ENCODE measurements at places on chromosomes 1 and 21. TPM values are rescaled to one million over a fixed set of nuclear protein-coding genes. Genes with fewer than 3 reads are reported as not detected.

The GSTM4 gene
- 4.0 TPM for total RNA-seq

The NBPF11 gene
- 3.7 TPM for total RNA-seq

The GNG4 gene
- 2.4 TPM for total RNA-seq

The TRIM67 gene
- not detected for total RNA-seq

The TTC39A gene
- 1.2 TPM for total RNA-seq

The CSF3R gene
- 1.2 TPM for total RNA-seq

The SKI gene
- 36.9 TPM for total RNA-seq

The RNF186 gene
- total RNA-seq: not detected

The CCDC27 gene
- total RNA-seq: not detected

The SPRR1A gene
- total RNA-seq: not detected

The MANEAL gene
- total RNA-seq: 0.98 TPM

The KCNE2 gene
- not detected for total RNA-seq

The SYNC gene
- total RNA-seq: 31.8 TPM

The GABPB2 gene
- total RNA-seq: 7.6 TPM

The ITLN1 gene
- total RNA-seq: not detected

The ENAH gene
- total RNA-seq: 38.4 TPM

The CYB561D1 gene
- 8.6 TPM for total RNA-seq

The IL10RB gene
- total RNA-seq: 31.9 TPM

The MROH7 gene
- total RNA-seq: 1.1 TPM

The SPRR2B gene
- total RNA-seq: not detected

The CDC14A gene
- 7.9 TPM for total RNA-seq

The TSPAN1 gene
- 8.6 TPM for total RNA-seq

The ENTREP3 gene
- total RNA-seq: 9.0 TPM

The LCE1C gene
- not detected for total RNA-seq

The RGS5 gene
- total RNA-seq: 1.8 TPM

The CNR2 gene
- not detected for total RNA-seq

The OR2AK2 gene
- not detected for total RNA-seq

The SPRR2G gene
- total RNA-seq: not detected

The ALPL gene
- total RNA-seq: not detected

The TNFRSF4 gene
- not detected for total RNA-seq

The MSH4 gene
- total RNA-seq: under 0.01 TPM

The OLFM3 gene
- not detected for total RNA-seq

The SPRR2E gene
- not detected for total RNA-seq

The ARHGAP30 gene
- 2.5 TPM for total RNA-seq

The MXRA8 gene
- total RNA-seq: 461 TPM

The MAEL gene
- 0.76 TPM for total RNA-seq

The MIXL1 gene
- total RNA-seq: not detected

The CYP4B1 gene
- 2.5 TPM for total RNA-seq

The PODN gene
- 0.39 TPM for total RNA-seq

The LAMTOR5 gene
- total RNA-seq: 53.4 TPM

The NEGR1 gene
- total RNA-seq: under 0.01 TPM

Data from placental epithelial cell (primary cell).